Gastrocnemius medialis (tissue), 4 donors: ENCODE measurements at places on chromosomes 5 and 9.

- H3K4me3 ChIP-seq = no peak overlapping the region
- no peak overlapping the region for H3K27ac ChIP-seq
- H3K27me3 ChIP-seq = no peaks in the 10 kb centered on the region
- H3K4me1 ChIP-seq = no peaks in the 10 kb centered on the region
These were observed 552.0 kb upstream of the ST8SIA4 start for GRCh38 chr5:101455048-101455447.

DNA sequence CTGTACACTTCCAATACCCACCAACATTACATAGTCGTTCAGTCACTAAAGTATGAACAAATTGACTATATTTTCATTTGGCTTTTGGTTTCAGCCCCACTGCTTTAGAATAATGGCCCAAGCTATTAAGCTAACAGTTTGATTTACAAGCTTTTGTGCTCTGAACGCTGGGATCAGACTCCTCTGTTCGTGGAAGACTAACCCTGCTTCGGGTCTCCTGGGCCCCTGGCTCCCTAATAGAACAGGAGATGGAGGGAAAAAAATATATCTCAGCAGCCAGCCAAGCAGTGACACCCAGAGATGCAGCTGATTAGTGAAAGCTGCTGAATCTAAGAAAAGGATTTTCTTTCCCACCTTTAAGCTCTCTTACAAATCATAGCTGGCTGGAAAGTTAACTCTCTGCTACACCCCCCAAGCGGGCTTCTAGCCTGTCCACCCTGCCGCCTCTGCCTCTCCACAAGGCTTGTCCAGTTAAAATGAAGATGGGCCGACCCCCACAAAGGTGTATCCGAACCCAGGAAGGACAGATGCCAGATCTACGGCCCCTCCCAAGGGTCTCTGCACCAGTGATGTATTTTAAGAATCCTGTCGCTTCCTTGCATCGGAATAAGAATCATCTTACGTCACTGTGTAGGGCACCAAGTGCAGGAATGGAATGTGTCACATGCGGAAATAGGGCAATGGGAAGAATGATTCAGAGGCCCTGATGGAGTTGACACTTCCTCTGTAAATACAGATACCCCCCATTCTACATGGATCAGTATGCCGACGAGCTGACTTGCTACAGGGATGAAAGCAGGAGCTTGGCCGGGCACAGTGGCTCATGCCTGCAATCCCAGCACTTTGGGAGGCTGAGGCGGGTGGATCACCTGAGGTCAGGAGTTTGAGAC, 33.4 kb upstream of the BARHL1 start:
- no peak for DNase-seq
- H3K27ac ChIP-seq = no peak overlapping the region
- no peak overlapping the region for H3K4me3 ChIP-seq
- H3K36me3 ChIP-seq = no peaks in the 10 kb centered on the region
- H3K27me3 ChIP-seq = peaks cover 33% of the 10 kb centered on the region
- no peaks in the 10 kb centered on the region for H3K4me1 ChIP-seq

GRCh38 chr5:143938230-143938629, 126.3 kb downstream of the HMHB1 start:
- no peaks in the 10 kb centered on the region for H3K27me3 ChIP-seq
- H3K36me3 ChIP-seq = no peaks in the 10 kb centered on the region
- H3K27ac ChIP-seq = no peak overlapping the region
- no peak overlapping the region for H3K4me3 ChIP-seq
- DNase-seq = no peak

DNA sequence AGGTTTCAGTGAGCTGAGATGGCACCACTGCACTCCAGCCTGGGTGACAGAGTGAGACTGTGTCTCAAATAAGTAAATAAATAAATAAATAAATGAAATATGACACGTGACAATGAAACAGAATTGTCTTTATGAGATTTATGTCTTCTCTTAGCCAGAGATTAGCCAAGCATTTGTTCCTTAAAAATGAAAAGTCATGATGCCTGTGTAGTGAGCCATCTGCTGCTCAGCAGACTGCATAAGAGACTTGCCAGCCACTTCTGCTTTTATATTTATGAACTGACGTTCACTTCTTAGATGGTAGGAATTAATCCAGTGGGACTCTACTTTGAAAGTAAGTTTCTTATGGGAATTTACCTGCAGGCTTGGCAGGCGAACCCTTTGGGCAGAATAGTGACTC, 227.4 kb downstream of the NR3C1 start:
- H3K27ac ChIP-seq = peak overlapping the region; percentile 84
- H3K4me1 ChIP-seq = peaks cover 59% of the 10 kb centered on the region
- no peaks in the 10 kb centered on the region for H3K36me3 ChIP-seq
- H3K27me3 ChIP-seq = no peaks in the 10 kb centered on the region

DNA sequence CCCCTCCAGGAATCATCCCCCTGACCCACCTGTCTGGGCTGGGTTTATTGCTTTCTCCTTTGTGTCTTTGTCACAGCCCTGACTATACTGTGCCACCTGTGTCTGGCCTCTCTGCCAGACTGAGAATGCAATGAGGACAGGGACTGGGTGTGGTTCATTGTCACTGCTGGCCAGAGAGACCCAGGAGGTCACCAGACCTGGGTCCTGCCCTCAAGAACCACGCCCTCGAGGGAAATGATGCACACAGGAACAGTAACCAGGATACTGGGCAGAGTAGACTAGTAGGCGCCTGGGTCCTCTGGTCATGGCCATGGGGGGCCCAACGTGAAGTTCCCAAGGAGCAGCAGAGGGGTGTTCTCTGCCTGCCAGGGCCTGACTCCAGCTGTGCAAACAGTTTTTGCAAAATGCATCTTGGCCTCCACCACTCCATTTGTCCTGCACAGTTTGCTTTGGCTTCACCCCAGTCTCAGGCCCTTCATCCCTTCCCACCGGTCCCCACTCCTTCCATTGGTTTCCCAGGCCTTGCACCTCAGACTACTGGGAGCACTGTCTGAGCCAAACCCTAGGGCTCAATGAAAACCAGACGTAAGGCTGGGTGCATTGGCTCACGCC, 17.8 kb downstream of the RGS3 start:
- H3K4me1 ChIP-seq = peaks cover 37% of the 10 kb centered on the region
- H3K4me3 ChIP-seq = no peak overlapping the region
- H3K27ac ChIP-seq = no peak overlapping the region
- H3K27me3 ChIP-seq = no peaks in the 10 kb centered on the region
- H3K36me3 ChIP-seq = no peaks in the 10 kb centered on the region

DNA sequence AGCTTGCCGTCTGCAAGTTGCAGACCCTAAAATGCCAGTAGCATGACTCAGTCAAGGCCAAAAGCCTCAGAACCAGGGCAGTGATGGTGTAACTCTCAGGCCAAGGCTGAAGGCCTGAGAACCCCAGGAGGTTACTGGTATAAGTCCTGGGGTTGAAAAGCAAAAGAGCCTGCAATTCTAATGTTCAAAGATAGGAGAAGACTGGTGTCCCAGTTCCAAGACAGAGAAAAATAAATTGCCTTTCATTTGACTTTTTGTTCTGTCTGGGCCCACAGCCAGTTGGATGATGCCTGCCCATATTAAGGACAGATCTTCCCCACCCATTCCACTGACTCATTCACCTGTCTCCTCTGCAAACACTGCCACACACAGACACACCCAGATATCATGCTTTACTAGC, 673.2 kb downstream of the CDH18 start:
- H3K4me1 ChIP-seq = no peaks in the 10 kb centered on the region
- H3K36me3 ChIP-seq = no peaks in the 10 kb centered on the region
- no peaks in the 10 kb centered on the region for H3K27me3 ChIP-seq
- H3K27ac ChIP-seq = no peak overlapping the region
- no peak overlapping the region for H3K4me3 ChIP-seq

- no peak for DNase-seq
- H3K4me3 ChIP-seq = no peak overlapping the region
- no peaks in the 10 kb centered on the region for H3K27me3 ChIP-seq
- no peak overlapping the region for H3K27ac ChIP-seq
- no peaks in the 10 kb centered on the region for H3K4me1 ChIP-seq
These were observed 656.3 kb downstream of the PRELID2 start for GRCh38 chr5:145178641-145179523.

DNA sequence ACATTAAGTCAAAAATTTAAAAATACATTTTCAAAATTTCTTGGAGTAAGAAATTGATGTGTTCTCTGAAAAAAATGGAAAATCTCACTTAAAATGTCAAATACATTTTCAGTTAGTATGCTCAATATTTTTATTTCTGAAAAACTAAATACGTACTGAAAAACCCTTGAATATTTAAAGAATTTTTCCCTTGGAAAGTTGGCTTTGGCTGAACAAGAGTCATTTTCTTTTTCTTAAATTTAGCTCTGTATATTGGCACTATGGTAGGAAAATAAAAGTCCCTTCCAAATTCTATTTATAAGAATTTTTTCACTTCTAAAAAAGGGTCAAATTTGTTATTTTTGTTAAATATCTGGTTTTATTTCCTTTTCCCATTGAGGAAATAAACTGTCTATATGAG, 29.0 kb upstream of the CDH18 start:
- no peak overlapping the region for H3K27ac ChIP-seq
- no peak overlapping the region for H3K4me3 ChIP-seq
- no peaks in the 10 kb centered on the region for H3K36me3 ChIP-seq

GRCh38 chr5:143284521-143284920, 119.0 kb downstream of the NR3C1 start:
- H3K4me1 ChIP-seq = no peaks in the 10 kb centered on the region
- H3K27ac ChIP-seq = no peak overlapping the region
- no peak for DNase-seq
- no peaks in the 10 kb centered on the region for H3K27me3 ChIP-seq
- no peak overlapping the region for H3K4me3 ChIP-seq
- no peaks in the 10 kb centered on the region for H3K36me3 ChIP-seq

- no peak for DNase-seq
- no peaks in the 10 kb centered on the region for H3K27me3 ChIP-seq
- no peaks in the 10 kb centered on the region for H3K4me1 ChIP-seq
- H3K27ac ChIP-seq = no peak overlapping the region
- no peaks in the 10 kb centered on the region for H3K36me3 ChIP-seq
- no peak overlapping the region for H3K4me3 ChIP-seq
These were observed 280.2 kb downstream of the SEMA5A start for GRCh38 chr5:9265441-9266287.

GRCh38 chr9:86778761-86779160, 168.5 kb downstream of the GAS1 start:
- DNase-seq = no peak
- no peaks in the 10 kb centered on the region for H3K4me1 ChIP-seq
- no peak overlapping the region for H3K27ac ChIP-seq
- H3K27me3 ChIP-seq = no peaks in the 10 kb centered on the region
- H3K4me3 ChIP-seq = no peak overlapping the region

- H3K36me3 ChIP-seq = no peaks in the 10 kb centered on the region
- no peak overlapping the region for H3K27ac ChIP-seq
- no peak overlapping the region for H3K4me3 ChIP-seq
- peaks cover 18% of the 10 kb centered on the region for H3K4me1 ChIP-seq
These were observed 146.9 kb upstream of the RAPGEF1 start for GRCh38 chr9:131886826-131887225.

GRCh38 chr5:147801461-147801860, 18.9 kb upstream of the JAKMIP2 start:
- H3K27ac ChIP-seq = no peak overlapping the region
- no peaks in the 10 kb centered on the region for H3K36me3 ChIP-seq
- no peak overlapping the region for H3K4me3 ChIP-seq
